ENCODE measurements at places on chromosomes 2 and 18.

GRCh38 chr2:10655499-10656225 is 34.1 kb downstream of the NOL10 start:
- peak; percentile 48 for DNase-seq

DNA sequence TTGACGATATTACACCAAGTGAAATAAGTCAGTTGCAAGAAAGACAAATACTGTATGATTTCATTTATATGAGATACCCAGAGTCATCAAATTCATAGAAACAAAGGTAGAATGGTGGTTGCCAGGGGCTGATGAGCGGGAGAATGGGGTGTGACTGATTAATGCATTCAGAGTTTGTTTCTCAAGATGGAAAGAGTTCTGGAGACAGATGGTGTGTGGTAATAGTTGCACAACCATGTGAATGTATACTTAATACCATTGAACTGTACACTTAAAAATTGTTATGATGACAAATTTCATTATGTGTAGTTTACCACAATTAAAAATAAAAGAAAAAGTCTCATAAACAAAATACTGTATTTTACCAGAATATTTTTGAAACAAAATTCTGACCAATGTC is 117.3 kb downstream of the PIGN start:
- no peak for DNase-seq

GRCh38 chr2:141068053-141068682 is 1062.6 kb downstream of the LRP1B start:
- DNase-seq = no peak

- DNase-seq = no peak
Observed at GRCh38 chr2:74146929-74147726, 584 bp downstream of the BOLA3 start.

- no peak for DNase-seq
Observed at GRCh38 chr2:4715065-4715464, 977.1 kb upstream of the SOX11 start.

Data from PC-9 (cell line).